ENCODE measurements at places on chromosomes 16 and 17.
A peak's percentile ranks its signal among the peaks of the same experiment; 100 is the strongest.

DNA sequence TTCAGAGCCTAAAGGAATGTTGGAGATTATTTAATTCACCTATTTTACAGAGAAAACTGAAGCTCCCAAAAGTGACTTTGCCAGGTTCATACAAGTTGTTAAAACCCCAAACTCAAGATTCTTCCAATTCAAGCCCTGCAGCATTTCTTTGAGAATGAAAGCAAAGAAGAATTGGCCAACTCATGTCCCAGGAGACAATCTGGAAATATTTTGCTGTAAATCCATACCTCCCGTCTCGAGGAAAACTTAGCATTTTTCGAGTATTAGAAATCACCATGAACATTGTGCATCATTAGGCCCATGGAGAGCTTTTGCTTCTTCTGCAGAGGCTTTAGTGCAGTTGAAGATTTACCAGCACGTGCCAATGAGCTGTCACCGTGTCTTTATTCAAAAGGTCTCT lies 176.4 kb upstream of the KCNJ16 start:
- DNase-seq, result no peak

GRCh38 chr16:11727796-11728543 lies 14.7 kb downstream of the TXNDC11 start:
- DNase-seq, result no peak

DNA sequence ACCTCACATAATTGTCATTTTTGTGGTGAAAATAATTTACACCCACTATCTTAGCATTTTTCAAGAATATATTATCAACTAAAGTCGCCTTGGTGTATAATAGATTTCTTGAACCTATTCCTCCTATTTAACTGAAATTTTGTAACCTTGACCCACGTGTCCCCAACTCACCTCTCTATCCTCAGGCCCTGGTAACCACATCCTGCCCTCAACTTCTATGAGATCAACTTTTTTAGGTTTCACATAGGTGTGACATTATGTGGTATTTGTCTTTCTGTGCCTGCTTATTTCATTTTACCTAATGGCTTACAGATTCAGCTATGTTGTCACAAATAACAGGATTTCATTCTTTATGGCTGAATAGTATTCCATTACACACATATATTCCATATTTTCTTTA lies 73.0 kb upstream of the CNTNAP4 start:
- no peak for DNase-seq

DNA sequence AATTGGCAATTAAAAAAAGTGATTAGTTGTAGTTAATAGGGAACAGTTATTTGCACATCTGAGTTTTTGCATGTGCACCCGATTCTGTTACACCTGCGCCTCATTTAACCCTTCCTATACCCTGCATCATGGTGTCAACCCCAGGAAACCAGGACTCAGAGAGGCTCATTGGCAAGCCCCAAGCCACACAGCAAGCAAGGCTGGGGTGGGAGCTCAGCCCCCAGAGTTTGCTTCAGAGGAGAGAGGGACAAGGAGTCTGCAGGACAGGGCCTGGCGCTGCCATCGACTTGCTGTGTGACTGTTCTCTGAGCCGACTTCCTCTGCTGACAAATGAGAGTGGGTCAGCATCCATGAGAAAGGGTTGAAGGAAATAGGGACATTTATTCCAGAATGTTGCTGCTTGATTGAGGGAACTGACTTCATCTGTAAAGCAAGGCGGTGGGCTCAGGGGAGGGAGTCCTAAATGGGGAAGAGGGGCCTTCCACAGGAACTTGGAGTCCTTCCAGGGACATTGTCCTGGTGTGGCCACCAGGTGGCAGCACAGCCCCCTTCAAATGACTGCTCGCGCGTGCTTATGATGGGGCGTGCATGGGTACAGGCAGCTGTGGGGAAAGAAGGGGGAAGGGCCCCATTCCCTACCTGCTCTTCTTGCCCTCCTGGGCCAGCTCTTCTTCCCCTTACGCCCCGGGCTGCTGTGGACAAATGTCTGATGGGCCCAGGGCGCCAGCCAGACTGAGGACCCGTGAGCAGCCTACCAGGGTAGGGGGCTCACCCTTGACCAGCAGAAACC lies 51.6 kb downstream of the NT5M start:
- peak; percentile 72 for DNase-seq

DNA sequence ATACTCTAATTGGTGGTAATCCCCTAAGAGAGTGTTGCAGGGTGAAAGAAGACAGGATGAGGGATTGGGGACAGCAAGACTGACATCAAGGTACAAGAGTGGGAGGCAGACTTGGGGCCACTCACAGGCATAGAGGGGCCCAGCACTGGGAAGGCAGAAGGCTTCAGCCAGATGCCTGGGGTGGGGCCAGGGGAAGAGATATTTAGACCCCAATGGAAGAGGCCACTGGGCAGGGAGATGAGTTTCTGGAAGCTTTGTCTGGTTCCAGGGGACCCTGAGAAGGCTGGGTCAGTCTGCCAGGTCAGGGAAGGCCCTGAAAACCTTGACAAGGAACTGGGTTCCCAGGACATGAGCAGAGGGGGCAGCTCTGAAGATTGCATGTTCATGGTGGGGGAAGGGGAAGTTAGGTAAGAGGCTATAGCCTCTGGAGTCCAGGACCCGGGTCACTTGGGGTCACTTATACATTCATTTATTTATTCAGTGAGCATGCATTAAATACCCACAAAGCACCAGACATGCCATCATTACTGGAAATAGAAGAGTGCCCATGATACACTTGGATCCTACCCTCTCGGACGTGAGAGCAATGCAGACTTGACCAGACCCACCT lies 92.9 kb downstream of the TMEM132E start:
- no peak for DNase-seq

DNA sequence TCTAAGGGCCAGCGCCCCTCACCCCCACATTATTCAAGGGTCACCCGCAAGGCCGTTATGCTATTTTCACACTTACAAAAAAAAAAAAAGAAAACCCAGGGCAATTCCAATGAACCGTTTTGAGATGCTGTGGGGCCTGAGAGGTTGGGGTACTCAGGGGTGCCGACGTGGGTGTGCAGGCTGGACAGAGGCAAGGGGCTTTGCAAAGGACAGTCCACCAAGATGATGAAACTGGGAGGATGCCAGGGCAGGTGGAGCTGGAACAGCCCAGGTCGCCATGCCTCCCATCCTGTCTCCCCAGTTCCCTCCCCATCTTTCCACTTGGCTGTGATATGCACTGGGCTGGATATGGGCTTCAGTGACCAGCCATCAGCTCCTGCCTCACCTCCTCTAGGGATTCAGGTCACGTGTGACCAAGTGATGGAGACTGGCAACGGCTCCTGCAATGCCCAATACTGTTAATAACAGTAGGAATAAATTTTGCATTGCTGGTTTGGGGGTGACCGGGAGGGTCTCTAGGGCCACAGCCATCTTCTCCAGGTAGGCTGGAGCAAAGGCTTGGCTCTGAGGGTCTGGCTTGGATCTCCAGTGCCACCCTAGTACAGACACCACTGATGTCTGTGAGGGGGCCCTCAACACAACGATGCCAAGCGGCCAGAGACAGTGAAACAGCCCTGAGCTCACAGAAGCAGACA lies 151.3 kb upstream of the TNRC6C start:
- no peak for DNase-seq

DNA sequence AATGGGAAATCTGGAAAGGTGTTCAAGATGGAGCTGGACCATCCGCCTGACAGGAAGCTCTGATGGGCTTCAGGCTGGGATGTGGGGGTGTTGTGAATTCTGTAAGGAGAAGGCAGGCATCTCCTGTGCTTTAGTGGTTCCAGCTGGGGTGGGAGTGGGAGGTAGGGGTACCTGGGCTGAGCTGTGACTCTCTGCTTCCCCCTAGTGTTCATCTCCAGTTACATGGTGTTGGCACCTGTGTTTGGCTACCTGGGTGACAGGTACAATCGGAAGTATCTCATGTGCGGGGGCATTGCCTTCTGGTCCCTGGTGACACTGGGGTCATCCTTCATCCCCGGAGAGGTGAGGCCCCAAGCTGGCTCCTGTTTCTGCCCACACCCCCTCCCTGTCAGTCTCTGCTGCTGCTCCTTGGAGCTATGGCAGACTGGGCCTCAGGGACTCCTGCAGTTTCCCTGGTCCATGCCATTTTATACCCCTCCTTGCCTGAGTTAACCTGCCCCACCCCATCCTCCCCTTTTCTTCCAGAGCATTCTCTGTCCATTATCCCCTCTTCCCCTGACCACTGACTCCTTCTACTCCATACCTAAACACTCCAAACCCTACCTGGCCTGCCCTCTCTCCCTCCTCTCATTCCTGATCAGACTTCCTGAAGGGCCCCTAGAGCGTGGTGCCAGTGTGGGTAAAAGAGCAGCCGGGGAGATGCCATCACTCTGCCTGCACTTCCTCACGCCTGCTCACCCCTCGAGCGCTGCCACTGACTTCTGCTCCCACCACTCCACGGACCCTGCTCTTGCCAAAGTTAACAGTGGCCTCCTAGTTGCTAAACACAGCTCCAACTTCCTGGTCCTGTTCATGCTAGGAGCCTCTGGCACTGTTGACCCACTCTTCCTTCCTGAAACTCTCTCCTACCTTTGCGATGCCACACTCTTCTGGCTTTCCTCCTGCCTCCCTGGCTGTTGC lies 3.4 kb downstream of the SPNS1 start:
- DNase-seq, result no peak

GRCh38 chr17:78112518-78113471 lies 15.8 kb downstream of the TMC6 start:
- DNase-seq, result peak; percentile 84

GRCh38 chr17:44389723-44390202 lies 314 bp upstream of the ITGA2B start:
- no peak for DNase-seq

GRCh38 chr16:81376880-81377279 lies 62.1 kb downstream of the GAN start:
- no peak for DNase-seq

GRCh38 chr16:75754141-75754540 lies 27.9 kb upstream of the CPHXL start:
- DNase-seq, result no peak

DNA sequence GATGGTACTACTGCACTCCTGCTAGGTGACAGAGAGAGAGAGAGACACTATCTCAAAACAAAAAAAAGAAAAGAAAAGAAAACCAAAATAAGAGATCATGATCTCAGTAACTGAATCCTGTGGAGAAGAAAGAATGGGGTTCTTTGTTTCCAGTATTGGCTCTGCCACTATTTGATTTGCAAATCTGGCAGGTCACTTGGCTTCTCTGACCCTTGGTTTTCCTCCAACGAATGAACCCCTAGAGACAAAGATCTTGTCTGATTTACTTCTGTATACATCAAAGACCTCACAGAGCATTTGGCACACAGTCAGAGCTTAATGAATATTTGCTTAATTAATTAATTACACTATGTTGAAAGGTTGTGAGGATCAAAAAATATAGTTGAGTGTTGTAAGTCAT lies 47.9 kb upstream of the NLK start:
- DNase-seq, result no peak

- DNase-seq, result no peak
Observed at GRCh38 chr17:57528058-57528451, 217.0 kb downstream of the CCDC182 start.

- DNase-seq, result no peak
Observed at GRCh38 chr17:15256689-15257088, 8.4 kb downstream of the PMP22 start.

DNA sequence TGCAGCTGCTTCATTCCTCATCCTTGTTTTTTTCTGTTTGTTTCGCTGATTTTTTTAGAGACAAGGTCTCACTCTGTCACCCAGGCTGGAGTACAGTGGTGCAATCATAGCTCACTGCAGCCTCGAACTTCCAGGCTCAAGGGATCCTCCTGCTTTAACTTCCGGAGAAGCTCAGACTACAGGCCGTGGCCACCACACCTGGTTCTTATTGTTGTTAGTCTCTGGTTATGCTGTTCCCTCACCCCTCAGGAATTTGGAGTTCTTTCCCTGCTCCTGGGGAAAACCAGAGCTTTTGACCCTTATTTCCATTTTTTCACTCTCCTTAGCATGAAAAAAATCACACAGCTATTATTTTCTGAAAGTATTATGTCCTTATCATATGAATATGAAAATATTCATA lies 1.8 kb downstream of the ODF4 start:
- DNase-seq, result no peak
